ENCODE measurements at places on chromosomes 2 and 18. TPM values are rescaled to one million over a fixed set of nuclear protein-coding genes. Genes with fewer than 3 reads are reported as not detected.

DNA sequence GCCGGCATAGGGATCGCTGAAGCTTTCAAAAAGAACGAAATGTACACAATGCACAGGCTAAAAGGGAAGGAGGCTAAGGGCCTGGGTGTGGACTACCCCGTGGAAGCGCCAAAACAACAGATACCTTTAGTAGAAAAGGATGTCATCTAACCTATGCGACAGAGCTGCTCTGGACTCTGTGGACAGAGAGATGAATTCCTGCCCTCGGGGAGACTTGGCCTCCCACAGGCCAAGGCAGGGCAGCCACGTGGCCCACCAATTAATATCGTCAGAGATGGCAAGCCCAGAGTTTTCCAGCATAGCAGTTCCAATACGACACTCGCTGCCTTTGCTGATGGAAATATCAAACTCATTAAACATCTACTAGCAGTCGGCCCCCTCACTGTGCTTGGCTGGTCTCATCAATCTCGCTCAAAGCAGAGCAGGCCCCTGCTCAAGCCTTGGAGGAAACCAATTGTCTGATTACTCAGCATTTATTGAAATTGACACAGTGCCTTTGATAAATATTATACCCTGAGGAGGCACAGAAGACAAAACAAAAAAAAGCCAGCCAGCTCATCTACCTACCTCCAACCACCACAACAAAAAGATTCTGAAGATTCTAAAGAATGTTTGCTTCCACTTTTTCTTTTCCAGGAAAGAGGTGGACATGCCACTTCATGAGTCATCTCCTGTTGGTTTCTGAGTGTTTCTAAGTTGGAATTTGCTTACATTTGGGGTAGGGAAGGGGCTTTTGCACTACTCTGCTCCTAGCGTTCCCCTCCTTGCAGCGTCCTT is 79.0 kb upstream of the ACAA2 start:
- no peak for DNase-seq

DNA sequence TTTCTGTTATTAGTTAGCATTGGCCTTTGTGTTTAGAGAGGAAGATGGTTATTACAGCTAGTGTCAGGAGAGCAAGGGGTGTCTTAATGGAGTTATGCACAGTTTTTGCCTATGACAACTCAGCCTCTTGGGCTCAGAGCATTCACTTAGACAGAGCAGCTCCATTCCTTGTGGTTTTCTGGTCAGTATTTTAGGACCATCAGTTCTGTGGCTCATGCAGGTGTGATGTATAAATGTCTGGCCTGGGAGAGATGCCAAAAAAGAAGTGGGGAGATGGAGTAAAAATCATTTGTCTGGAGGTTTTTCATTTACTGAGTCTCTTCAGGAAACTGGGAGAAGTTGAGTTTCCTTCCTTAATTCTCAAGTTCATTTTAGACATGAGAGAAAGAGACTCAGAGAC is 79.7 kb downstream of the PRKCE start:
- DNase-seq: no peak

DNA sequence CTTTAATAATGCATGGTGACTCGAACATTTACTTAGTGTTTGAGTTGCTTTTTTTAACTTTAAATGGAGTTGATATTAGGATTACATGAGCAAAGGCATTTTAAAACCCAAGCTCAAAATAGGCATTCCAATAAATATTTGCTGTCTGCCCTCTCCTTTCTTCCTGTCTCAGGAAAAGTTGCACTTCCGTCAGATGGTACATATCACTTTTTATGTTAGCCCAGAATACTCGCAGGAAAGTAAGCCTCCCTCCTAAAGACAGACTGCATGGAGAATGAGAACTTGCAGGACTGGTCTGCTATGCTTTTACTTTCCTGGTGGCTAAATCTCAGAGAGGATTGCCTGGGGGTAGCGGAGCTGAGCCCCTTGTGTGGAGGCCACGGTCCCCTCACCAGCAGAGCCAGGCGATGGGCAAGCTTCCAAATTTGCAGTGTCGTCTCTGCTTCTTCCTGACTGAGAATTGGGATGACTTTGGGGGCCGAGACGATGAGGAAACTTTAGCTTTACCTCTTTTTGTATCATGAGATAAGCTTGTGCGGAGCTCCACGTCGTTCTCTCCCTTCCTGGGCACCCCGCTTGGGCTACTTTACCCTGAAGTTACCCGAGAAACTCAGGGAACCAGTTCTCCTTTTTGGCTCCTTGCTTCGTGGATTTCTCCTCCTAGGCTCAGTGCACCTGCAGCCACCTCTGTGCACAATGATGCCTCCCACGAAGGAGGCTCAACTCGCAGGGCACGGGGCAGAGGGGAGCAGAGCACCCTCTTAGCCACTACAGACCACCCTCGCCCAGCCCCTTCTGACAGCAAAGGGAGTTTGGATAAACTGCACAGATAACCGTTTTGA is 223.3 kb downstream of the SH3RF3 start:
- no peak for DNase-seq

- peak; percentile 84 for DNase-seq
Measured at GRCh38 chr18:80157708-80158343, 48.8 kb downstream of the ADNP2 start.

- no peak for DNase-seq
Measured at GRCh38 chr18:70195852-70196434, 9.5 kb downstream of the RTTN start.

DNA sequence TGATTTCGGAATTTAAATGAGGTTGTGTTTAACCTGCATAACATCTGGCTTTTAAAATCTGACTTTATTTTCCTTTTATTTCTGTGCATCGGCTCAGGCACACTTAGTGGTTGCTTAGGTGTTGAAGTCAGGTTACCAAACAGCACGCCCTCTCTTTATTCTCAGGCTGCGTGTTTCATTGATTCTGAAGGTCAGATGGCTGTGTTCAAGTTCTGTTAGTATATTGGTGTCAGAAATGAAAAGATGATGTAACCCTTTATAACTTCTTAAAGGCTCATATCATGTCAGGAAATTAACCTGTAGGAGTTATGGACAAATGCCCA is 246.5 kb downstream of the LDLRAD4 start:
- peak; percentile 2 for DNase-seq

- no peak for DNase-seq
Measured at GRCh38 chr18:8799001-8799400, 93.6 kb downstream of the MTCL1 start.

DNA sequence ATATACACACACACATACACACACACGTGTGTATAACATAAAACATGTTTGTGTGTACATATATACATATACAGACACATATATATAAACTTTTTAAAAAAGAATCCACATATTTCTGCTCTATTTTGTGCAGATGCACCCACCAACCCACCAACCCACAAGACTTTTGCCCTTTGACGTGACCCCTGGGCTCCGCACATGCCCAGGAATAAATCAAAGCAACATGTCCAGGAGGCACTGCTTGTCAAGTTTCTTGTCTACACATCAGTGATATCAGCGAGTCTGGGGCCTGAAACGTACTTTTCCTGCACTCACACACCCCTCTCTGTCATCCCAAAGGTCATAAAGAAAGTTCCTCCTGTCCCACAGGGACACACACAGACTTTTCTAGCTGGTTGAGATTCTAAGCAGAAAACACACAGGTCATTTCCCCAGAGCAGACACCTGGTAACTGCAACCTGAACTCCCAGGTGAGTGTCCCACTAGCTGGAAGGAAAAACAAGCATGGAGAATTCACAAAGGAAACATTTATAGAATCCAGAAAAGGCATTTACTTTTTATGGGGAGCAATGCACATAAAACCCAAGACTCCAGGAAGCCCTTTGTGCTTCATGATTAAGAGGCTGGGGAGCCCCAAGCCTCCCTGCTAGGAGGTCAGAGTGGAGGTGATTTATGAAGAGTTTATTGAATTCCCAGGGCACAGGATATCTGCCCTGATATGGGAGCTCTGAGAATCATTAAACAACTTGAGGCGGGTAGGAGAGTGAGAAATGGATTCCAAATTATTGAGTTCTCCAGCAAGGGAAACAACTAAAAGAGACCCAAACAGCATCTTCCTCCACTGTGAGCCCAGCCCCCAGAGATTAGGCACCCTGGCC is 211.6 kb downstream of the MGAT5 start:
- no peak for DNase-seq

- DNase-seq: no peak
Measured at GRCh38 chr18:66792466-66792865, 188.6 kb upstream of the CDH19 start.

DNA sequence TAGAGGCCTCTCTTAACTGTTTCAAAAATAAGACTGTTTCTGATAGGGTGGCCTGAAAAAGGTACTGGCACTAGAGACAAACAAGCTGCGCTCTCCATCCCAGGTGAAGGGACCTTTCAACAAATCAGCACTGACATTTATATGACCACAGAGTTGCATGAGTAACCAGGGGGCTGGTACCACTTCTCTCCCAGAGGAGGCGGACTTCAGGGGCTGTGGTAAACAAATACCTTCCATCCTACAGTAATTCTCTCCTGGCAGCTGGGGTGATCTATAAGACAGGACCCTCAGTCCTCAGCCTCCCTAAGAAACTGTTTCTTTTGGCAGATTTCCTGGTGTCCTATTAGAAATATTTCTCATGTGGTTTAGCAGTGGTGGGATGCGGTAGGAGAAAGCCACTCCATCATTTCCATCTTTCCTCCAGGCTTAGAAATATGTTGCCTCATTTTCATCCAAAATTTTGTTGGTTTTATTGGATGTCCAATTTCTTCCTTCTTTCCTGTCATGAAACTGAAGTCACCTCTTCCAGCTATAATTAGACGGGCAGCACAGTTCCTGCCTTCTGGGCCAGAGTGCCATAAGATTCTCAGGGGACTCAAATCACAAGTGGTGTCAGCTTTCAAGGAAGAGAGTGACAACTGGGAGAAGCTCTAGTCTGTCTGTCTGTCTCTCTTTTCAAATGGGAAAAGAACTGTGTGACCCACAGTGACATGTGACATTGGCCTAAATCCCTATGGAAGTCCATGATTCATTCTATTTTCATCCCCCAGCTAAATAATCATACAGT is 96.4 kb downstream of the CYRIA start:
- DNase-seq: no peak

DNA sequence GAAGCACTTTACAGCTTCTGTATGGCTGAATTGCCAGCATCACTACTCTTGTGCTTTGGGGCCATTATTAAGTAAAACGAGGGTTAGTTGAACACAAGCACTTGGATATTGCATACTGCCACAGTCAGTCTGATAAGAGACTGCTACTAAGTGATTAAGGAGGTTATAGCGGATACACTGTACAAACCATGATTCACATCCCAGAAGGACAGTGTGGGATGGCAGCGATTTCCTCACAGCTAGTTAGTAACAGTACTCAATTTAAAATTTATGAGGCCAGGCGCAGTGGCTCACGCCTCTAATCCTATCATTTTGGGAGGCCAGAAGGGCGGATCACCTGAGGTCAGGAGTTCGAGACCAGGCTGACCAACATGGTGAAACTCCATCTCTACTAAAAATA is 2.6 kb upstream of the BMPR2 start:
- DNase-seq: no peak

DNA sequence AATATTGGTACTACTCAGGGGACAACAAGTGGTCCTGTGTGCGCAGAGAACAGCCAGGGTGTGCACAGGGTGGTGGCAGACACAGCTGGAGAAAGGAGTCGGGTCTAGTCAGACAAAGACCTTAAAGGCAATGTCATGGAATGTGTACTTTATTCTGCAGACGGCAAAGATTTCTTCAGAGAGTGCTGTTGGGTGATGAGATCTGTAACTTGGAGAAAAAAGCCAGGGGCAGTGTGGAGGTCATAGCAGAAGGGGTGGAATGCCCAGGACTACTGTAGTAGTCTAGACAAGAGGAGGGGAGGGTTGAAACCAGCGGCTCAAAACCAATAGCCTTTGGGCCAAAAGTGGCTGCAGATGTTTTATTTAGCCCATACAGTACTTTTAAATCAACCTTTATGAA is 121.3 kb upstream of the ZFP36L2 start:
- no peak for DNase-seq

DNA sequence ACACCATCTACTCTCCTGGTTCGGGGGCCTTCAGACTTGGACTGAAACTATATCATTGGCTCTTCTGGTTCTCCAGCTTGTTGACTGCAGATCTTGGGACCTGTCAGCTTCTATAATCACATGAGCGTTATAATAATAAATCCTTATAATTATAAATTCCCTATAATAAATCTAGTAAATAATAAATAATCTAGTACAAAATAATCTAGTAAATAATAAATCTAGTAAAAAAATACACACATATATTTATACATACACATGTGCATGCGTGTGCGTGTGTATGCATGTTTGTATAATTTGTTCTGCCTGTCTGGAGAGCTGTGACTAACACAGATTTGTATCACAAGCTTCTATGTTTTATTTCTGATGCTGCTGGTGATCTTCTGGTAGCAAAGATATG is 40.8 kb downstream of the KATNAL2 start:
- DNase-seq: no peak

DNA sequence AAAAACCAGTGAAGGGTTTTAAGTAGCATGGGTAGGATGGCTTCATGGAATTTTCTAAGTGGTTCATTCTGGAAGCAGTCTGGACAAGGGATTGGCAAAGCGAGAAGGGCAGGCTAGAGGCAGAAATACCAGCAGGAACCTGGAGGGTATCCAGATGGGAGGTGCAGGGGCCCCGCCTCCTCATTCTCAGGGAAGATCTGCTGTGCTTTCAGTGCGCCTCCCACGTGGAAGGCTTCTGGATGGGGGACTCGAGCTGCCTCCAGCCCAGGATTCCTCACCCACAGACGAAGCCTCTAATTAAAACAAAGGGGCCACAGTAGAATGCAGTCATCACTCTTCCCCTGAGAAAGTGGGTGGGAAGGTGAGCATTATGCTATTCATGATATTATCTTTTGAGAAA is 79.8 kb downstream of the VSNL1 start:
- DNase-seq: no peak

DNA sequence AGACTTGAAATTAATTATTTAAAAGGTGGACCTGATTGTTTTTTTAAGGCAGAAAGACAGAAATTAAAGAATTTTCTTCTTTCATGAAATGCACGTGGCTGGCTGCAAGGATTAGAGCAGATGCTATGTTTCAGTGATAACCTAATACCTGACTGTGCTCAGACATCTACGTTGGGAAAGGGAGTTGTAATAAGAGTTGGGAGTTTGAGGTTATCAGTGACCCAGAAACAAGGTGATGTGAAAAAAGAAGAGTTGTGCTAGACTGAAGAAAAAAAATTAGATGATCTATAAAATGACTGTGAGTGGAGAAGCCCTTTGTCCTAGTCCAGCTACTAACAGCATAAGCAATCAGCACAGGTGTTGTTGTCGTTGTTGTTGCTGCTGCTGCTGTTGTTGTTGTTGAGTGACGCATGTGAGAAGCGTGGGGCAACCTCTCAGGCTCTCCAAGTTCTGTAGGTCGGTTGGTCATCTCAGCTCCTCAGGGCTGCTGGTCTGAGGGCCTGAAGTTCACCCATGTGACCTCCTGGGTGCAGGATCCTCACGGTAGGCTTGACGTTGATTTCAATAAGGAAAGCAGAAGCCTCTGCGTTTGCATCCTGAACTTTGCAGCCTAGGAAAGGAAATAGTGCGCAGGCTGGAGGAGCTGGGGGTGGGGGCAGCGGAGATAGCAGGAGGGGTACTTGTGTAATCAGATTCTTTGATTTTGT is 7.6 kb downstream of the POU3F3 start:
- DNase-seq: no peak

The LOXHD1 gene
- 0.28 TPM for total RNA-seq

The MDH1B gene
- 1.4 TPM for total RNA-seq

The EGR4 gene
- total RNA-seq: 0.14 TPM

The QPCT gene
- total RNA-seq: 76.0 TPM

The CMPK2 gene
- 9.3 TPM for total RNA-seq

All from sigmoid colon (tissue), 7 donors.